HTR-8/SVneo (cell line): ENCODE measurements at places on chromosomes 5 and 9.

GRCh38 chr9:122122903-122123632 is 30.0 kb upstream of the TTLL11 start:
- peak; percentile 60 for DNase-seq

GRCh38 chr9:68750786-68751185 is 45.7 kb downstream of the PIP5K1B start:
- no peak for DNase-seq

GRCh38 chr5:80576383-80576782 is 6.3 kb upstream of the ANKRD34B start:
- DNase-seq: no peak

DNA sequence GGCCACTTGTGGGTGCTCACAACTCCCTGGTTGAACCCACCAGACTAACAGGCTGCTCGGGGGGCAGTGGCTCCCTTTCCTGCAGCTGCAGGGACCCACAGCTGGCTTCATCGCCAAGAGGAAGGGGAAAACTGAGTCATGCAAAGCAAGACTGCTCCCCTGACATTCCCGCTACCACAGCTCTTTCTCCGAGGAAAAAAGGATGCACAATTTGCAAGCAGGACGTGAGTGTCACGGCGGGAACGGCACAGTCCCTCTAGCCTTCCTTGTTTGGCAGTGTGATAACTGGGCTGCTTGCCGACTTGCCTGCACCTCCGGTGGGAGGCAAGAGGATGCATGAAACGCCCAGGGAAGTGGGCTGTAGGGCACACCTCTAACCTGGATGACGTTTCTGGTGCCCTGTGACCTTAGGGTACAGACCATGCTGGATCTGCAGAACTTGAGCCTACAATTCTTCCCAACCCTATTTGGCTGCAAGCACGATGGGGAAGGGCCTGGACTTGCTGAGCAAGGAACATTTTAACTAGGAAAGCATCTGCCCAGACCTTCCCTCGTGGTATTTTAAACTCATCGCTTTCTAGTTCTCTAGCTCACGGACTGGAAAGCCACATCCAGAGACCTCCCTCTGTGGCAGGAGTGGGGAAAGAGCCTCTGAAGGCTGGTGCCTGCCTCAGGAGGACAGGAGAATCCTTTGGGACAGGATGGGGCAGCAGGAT is 7.8 kb downstream of the SH3PXD2B start:
- no peak for DNase-seq

DNA sequence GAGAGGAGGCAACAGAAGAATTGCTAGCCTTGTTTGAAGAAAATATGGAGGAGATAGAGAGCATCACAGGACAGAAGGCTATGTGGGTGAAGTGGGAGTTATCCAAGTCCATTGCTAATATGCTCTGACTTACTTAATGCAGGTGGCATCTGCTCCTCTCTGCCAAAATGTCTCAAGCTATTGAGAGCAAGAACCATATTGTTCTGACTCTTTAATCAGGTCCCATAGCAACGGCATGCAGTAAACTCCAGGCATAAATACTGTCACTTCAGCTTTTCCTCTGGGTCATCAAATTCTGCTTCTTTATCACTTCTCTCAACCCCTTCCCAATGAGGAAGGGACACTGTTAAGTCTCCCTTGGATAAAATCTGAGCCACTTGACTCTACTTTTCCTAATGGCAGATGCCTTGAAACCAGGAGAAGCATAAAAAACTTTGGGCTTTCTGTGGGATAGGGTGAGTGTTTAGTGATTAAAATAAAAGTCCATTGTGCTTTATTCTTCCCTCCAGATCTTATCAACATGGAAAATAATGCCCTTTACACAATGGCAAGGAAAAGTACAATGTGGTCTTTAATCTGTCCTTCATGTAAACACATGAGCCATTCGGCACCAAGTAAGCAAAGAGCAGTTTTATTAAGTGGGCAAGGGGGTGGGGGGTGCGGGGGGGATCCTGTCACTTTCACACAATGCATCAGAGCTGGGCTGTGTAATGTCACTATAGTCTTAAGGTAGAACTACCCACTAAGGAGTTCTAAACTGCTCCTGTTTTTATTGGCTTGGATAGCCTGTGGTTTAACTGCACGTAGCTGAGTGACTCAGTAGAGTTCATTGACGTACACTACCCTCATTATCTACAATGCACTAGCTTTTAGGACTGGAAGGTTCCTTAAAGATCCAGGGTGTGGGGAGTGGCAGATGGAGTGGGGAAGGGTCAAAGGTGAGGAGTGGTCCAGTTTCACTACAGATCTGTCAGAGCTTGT is 71.0 kb upstream of the TARS1 start:
- DNase-seq: peak; percentile 56

DNA sequence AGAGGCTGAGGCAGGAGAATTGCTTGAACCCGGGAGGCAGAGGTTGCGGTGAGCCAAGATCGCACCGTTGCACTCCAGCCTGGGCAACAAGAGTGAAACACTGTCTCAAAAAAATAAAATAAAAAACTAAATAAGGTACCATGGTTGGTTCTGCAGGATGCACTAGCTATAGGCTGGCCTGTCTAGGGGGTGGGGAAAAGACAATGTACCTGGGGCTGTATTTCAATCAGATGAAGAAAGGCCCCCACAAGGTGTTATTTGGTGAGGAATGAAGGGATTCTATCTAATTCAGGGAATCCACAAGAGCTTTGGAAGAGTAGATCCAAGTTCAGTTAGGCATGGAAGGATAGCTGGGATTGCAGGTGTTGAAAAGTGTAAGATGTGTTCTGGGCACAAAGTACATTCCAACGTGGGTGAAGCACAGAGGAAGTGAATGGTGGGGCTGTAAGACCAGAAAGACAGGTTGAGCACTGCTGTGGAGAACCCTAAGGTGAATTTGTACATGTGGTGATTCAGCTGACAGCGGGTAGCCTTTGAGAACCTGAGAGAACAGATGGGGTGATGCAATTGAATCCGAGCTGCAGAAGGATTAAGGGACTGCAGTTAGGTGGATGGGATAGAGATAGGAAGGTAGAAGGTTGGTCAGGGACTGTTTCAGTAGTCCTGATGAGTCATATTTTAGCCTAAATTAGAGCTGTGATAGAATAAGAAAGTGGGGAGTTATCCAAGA is 71.8 kb downstream of the CAST start:
- no peak for DNase-seq

DNA sequence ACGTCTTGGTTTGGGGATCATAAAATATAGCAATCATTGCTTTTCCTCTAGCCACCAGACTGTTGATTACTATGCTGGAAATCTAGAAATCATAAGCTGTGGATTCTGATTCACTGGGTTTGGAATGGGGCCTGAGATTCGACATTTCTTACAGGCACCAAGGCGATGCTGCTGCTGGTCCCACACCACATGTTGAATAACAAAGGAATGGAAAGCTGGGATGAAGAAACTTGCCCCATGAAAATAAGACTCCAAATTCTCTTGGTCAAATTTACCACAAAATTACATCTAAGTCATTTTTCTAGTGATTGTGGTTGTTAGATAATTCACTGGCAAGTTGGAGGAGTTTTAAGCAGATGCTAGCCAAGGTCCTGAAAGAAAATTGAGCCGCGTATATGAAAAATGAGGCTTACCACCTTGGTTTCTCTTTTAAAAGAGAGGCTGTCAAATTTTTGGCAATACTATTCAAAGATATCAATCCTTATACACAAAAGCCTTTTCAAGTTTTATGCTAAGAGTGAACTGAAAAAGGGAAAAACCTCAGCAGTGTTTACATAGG is 23.0 kb upstream of the MEIKIN start:
- DNase-seq: no peak

DNA sequence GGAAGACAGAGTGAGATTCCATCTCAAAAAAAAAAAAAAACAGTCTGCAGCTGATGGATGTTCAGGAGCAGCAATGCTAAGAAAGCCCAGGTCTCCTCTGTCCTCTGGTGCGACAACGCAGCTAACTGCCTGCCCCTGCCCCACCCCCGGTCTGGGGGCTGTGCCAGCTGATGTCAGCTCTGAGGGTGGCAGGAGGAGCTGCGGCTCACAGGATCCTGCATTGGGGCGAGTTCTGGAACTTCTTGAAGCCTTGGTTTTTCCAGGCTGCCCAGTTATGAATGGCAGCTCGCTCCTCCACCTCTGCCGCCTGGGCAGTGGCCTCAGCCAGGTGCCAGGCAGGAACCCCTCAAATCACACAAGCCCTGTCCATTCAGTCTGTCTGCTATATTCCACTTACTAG is 113.5 kb downstream of the ROR2 start:
- no peak for DNase-seq

DNA sequence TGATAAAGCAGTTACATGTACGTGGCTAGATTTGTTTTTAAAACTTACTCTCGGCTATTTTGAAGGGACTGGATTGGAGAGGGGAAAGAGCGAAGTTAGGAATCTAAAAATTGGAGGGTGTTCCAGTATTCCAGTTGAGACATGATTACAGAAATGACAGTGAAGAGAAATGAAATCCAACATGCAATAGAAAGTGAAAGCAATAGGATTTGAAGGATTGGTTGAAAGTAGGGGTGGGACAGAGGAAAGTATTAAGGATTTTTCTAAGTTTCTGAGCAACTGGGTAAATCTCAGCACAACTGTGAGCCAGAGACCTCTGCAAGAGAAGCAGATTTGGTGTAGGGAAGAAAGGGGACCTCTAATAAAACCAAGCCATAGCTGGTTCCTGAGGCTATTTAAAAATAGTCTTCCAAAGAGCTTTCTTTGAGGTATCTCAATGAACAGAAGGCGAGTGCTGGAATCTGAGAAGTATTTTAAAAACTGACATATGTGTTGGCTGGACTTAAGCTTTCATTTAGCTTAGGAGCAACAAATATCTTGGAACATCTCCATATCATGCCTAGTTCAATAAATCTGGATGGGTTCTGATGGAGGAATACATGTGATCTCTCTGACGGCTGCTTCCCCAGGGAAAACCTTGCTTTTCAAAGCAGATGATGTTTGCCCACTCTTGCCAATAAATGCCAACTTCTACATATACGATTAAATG is 110.4 kb upstream of the IFNK start:
- DNase-seq: no peak

DNA sequence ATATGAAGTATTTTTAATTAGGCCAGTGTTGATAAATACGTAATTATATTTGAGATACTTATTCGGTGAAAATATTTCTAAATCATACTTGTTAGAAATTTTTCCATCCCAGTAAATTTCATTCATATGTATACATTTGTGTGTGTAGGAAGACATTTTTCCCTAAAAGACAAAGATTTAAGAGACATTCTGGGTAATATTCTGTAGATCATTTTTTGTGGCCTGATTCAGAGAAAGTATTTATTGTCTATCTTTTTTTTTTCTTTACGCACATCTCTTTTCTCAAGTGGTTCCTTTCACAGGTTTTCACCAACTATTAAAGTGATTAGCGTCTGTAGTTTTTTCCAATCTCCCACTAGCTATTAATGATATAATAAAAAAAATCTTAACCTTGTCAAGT is 224.1 kb downstream of the MEF2C start:
- DNase-seq: no peak

- DNase-seq: no peak
Measured at GRCh38 chr5:40976041-40976440, 66.7 kb downstream of the C7 start.

DNA sequence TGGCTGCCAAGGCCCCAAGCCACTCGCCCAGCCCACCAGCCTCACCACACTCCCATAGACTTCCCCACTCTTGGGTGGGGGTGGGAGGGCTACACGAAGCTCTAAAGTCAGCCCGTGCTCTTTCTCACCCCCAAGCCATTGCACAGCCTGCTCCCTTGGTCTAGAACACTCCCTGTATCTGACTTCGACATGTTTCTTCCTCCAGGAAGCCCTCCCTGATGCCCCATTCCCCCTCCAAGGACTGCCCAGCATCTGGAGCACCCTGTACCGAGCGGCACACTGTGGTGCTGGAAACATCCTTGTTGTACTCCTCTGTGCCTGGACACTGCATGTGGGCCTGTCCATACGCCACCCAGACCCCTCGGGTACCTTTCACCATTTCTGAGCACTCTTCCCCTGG is 49.4 kb upstream of the KCNMB1 start:
- no peak for DNase-seq

DNA sequence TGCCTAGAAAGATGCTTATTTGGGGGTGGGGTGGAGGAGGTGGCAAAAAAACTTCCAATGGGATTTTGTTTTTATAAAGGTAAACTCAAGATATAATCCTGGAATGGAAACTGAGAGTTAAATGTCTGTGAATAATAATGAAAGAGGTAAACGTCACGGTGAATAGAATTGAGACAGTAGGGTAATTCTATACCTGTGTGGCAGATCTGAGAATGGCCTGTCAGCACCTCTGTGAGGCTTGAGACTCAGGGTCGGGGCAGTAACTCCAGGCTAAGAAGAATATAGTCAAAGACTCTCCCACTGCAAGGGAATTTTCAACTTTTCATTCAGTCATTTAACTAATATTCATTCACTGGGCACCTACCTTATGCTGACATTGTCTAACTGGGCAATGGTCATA is 581.2 kb upstream of the ZNF608 start:
- DNase-seq: no peak

- DNase-seq: no peak
Measured at GRCh38 chr9:81423589-81424326, 265.6 kb downstream of the TLE1 start.

- DNase-seq: no peak
Measured at GRCh38 chr9:130036099-130036498, 6.9 kb downstream of the FNBP1 start.

DNA sequence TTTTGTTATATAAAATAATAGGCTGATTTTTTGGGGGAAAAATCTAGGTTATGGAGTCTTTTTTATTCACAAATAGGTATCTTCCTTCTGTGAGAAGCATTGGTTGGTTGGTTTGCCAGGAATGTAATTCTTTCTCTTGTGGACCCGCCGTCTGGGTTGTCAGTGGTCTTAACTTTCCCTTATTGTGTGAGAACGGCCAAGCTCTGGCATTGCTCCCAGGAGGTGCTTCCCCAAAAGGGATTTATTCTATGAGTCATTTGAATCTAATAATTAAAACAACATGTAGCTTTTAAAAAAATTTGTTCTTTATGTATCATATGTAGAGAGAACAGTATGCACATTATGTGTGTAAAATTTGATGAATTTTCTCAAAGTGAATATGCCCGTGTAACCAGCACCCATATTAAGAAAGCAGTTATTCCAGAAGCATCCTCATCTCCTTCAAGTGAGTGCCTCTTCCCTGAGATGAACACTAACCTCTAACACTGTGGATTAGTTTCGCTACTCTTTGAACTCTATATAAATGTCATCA is 114.4 kb downstream of the MAST4 start:
- DNase-seq: no peak

DNA sequence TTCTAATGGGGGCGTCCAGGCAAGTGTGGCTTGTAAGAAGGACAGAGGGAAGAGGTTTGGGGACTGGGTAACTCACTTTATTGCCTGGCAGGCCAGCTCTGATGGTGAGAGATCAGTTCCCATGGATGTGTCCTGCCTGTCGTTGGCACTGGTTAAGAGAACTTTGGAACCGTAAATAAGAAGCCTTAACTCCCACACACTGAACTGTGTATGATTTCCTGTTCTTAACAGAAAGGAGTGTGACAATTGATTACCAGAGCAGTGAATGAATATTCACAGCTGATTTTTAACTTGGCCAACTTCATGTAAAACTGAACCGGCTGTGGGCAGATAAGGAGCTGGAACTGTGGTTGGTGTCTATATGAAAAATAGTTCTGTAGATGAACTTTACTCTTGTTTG is 63.2 kb downstream of the MEGF10 start:
- DNase-seq: no peak

GRCh38 chr9:116697362-116697761 is 10.3 kb downstream of the TRIM32 start:
- no peak for DNase-seq

- DNase-seq: no peak
Measured at GRCh38 chr5:40480392-40480791, 199.3 kb upstream of the PTGER4 start.
